Left cardiac atrium (tissue), 4 donors: ENCODE measurements at places on chromosomes 3 and 15. TPM values are rescaled to one million over a fixed set of nuclear protein-coding genes. Genes with fewer than 3 reads are reported as not detected.
A peak's percentile ranks its signal among the peaks of the same experiment; 100 is the strongest.

DNA sequence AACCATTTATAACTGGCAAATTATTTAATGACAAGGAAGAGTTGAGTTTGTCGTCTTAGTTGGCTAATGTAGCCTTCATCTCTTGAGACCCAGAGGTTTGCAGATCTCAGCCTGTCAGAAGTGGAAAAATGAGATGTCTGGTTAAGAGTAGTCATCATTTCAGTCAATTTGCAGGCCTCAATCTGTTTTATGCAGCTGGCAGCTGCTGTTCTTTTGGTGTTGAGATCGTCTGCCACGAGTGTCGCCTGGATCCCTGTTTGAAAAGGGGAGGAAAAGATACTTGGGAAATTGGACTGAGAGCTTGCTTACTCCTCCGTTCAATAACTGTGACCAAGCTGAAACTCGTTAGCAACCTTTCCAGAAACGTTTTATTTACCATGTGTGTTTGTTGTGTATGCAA is 2.3 kb downstream of the PHLDB2 start:
- DNase-seq = no peak

- no peak for DNase-seq
Observed at GRCh38 chr15:70761931-70762468, 1.4 kb downstream of the UACA start.

GRCh38 chr3:5188419-5189221 is 1.1 kb downstream of the EDEM1 start:
- no peak for DNase-seq

DNA sequence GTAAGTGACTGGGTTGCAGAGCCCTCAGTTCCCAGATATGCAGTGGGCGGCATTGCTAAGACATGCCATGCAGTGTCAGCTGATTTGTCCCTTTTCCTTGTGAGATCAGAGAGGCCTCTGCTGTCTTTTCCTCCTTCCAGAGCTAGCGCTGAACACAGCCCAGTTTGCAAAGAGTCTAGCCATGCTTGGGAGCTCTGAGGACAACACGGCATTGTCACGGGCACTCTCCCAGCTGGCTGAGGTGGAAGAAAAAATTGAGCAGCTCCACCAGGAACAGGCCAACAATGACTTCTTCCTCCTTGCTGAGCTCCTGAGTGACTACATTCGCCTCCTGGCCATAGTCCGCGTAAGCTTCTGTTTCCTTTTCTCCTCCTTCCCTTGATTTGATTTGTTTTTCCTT is 20.0 kb upstream of the SNX22 start:
- DNase-seq = no peak

- no peak for DNase-seq
Observed at GRCh38 chr15:84961114-84961452, 20.6 kb upstream of the PDE8A start.

DNA sequence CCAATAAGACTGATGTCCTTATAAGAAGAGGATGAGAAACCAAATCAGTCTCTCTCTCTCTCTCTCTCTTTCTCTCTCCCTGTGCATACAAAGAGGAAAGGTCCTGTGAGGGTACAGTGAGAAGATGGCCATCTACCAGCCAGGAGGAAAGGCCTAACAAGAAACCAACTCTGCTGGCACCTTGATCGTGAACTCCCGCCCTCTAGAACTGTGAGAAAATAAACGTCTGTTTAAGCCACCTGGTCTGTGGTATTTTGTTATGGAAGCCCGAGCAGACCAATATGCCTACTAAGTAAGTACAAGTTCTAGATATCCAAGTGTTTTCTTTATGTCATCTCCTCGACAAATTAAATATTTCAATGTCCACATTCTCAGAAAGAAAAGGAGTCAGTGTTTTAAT is 44.9 kb upstream of the TMC3 start:
- DNase-seq = no peak

- DNase-seq = peak; percentile 11
Observed at GRCh38 chr3:127039719-127040118, 56.8 kb downstream of the PLXNA1 start.

- DNase-seq = no peak
Observed at GRCh38 chr3:194087995-194088855, 47.7 kb upstream of the HES1 start.

DNA sequence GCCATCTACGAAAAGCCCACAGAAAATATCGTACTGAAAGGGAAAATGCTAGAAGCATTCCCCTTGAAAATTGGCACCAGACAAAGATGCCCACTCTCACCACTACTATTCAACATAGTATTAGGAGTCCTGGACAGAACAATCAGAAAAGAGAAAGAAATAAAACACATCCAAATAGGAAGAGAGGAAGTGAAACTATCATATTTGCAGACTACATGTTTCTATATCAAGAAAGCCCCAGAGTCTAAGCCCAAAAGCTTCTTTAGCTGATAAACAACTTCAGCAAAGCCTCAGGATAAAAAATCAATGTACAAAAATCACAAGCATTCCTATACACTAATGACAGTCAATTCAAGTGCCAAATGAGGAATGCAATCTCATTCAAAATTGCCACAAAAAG is 15.6 kb downstream of the OR5K3 start:
- DNase-seq = no peak

GRCh38 chr15:41154412-41154811 is 38.3 kb upstream of the INO80 start:
- DNase-seq = no peak

GRCh38 chr15:28901987-28902745 is 16.4 kb downstream of the APBA2 start:
- DNase-seq = no peak

Gene IGSF10
- 2.5 TPM for total RNA-seq

Gene PML
- total RNA-seq = 38.7 TPM

Gene PRR20G
- total RNA-seq = not detected

Gene SRPRB
- 36.8 TPM for total RNA-seq

Gene TMEM207
- not detected for total RNA-seq

Gene CLK3
- 44.3 TPM for total RNA-seq
